ENCODE measurements at places on chromosomes 7 and 10.

GRCh38 chr10:13942035-13942434 lies 355.3 kb downstream of the PRPF18 start:
- no peak for DNase-seq

GRCh38 chr10:65675236-65675635 lies 1250.6 kb upstream of the LRRTM3 start:
- DNase-seq, result no peak

- no peak for DNase-seq
These were observed 88.6 kb downstream of the NRG3 start for GRCh38 chr10:81963606-81964005.

GRCh38 chr7:32803406-32804141 lies 88.0 kb downstream of the KBTBD2 start:
- no peak for DNase-seq

DNA sequence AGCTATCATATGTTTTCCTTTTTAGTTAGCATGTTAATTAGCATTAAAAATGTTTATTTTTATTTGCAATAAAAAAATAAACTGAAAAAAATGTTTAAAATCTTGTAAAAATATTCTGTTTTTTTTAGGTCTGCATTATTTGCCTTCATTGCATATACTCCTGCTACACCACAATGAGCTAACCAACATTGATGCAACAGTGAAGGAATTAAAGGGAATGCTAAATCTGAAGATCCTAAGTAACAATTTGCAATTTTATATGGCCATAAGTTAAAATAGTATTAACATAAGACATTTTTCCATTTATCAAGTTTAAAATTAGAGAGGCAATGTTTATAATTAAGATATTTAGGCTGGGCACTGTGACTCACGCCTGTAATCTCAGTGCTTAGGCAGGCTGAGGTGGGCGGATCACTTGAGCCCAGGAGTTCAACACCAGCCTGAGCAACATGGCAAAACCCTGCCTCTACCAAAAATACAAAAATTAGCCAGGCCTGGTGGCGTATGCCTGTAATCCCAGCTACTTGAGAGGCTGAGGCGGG lies 32.2 kb downstream of the LRRC72 start:
- DNase-seq, result no peak

- no peak for DNase-seq
These were observed 113.8 kb upstream of the CACUL1 start for GRCh38 chr10:118868589-118868988.

DNA sequence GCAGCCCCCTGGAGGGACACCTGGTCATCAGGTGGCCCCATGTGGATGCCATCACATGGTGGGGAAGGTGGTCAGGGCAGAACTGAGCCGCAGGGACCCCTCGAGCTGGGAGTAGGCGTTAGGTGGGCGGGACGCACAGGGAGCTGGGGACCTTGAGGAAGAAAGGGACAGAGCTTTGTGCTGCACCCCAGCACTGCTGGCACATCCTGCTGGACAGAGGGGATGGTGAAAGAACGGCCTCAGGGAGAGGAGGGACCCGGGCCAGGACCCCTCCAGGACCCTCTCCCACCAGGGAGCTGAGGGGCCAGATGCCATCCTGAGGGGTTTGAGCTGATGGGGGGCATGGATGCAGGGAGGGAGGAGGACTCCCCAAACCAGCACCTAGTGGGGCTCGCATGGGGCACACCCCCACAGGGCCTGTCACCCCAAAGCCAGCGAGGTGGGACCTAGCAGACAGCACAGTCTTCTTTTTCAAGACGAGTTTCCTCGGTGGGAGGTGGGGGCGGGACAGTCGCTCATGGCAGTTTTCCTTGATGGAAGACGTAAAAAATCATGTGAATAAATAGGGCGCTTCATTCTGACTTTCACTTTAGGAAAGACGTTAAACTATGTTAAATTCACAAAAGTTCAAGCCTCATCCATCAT lies 43.3 kb downstream of the STK32C start:
- DNase-seq, result no peak

DNA sequence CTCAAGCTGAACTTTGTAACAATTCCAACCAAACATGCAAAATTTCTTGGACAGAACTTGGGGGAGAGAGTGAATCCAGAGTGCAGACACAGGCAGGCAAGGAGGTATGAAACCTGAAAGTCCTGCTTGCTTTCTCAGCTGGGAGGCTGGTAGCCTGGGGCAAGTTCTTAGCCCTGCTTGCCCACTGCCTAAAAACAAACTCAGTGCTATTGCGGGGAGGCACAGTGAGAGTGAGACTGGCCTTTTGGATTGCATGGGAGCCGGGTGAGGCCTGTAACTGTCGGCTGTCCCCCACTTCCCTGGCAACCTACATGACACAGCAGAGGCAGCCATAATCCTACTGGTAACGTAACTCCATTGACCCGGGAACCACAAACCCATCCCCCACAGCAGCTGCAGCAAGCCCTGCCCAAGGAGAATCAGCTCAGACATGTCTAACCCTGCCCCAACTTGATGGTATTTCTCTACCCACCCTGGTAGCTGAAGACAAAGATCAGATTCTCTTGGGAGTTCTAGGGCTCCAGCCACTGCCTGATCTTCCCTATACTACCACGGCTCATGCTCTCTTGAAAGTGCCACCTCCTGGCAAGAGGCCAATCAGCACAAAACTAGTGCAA lies 663.6 kb downstream of the GRM8 start:
- DNase-seq, result no peak

DNA sequence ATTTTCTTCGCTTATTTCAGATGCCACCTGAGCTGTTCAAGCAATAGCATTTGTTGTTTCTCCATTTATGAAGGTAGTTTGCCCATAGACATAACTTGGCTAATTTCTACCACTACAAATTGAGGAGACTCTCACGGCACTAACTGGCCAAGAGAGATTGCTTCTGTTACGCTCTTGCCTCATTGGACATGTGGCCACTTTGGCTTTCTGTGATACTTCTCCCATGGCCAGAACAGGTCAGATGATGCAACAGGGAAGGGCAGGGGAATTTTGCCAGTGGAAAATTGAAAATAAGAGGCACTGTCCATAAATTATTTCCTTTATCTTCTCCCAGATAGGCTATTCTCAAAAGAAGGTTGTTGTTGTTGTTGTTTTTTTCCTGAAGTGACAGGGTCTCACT lies 1633.3 kb upstream of the LRRTM3 start:
- DNase-seq, result no peak

GRCh38 chr10:90959826-90960225 lies 38.9 kb upstream of the ANKRD1 start:
- DNase-seq, result no peak

DNA sequence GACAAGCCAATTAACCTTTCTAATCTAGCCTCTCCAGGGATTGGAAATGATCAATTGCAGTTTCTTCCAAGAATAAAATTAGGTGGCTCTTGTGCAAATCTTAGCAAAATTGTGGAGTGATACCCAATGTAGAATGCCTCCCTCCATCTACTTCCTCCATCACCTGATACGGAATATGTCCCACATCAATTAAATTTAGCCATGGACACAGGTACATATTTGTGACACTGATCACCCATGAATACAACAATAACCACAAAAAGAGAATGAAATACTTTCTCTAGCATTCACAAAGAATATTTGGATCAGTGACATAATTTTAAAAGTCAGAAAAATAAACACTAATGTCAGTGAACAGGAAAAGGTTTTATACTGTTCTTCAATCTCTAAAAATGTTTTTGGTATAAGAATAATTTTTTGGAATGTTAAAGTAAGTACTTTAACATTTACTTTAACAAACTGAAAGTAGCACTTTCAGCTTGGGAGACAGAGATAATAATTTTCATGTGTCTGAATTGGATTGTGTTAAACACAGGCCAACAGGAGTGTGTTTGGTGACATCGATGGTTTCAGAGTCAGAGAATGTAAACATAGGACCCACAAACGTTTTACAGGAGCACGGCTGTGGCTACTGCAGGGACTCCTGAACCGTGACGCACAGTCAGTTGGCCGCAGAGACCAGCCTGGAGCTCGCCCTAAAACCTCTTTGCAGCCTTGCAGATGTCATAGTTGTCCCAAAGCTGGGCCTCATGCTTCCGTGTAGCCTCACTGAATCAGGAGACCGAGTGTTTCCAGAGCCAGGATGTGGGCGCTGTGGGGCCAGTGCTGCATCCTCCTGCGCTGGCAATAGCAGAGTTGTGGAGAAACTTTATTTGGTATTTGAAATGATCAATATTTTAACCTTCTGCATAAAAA lies 7.2 kb downstream of the RBM20 start:
- peak; percentile 85 for DNase-seq

DNA sequence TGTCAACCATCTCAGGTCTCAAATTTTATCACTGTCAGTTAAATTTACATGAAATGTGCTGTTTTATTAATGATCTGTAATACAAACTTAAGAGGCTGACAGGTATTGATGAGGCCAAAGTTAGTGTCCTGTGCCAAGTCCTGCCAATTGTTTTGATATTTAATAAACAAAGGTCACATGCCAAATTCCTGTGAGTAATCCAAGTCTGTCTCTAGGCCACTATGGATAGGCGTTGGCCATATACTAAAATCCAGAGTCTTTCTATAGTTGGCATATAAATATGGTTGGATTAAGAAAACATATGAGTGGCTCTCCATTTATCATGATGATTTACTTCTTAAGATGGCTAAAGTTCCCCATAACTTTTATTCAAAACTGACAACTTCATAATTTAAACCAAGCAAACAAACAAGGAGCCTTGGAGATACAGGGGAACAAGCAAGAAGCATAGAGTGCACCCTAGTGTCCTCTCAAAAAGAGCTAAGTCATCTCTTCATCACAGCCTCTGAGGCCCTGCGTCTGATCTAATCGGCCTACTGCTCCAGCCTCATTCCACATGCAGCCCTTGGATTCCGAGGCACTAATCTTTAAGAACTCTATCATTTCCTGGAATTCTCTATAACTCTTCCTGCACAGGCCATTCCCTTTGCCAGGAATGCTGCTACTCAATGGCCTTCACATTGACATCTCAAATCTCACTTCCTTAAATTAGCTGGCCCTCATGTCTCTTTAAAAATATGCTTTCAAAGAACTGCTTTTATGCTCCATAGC lies 32.7 kb upstream of the NRCAM start:
- DNase-seq, result no peak

- no peak for DNase-seq
These were observed 257.9 kb downstream of the SFMBT2 start for GRCh38 chr10:7152982-7153381.

DNA sequence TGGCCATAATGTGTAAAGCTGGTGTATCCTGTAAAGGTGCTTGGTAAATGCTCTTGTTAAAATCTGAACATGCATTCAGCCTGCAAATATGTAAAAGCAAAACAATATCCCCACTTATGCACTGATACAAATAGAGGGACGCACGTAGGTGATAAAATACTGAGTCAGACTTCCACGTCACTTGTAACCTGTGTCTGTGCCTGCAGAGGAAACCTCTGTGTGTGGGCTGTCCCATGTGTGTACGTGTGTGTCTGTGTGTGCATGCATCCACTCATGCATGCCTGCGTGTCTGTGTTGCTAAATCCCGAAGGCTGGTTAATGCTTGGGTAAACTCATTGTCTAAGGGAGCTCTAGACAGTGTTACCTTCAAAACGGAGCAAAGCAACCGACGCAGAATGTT lies 68.9 kb downstream of the KLF6 start:
- no peak for DNase-seq

GRCh38 chr7:98125759-98126158 lies 19.1 kb downstream of the LMTK2 start:
- no peak for DNase-seq

GRCh38 chr7:151168003-151168786 lies 701 bp upstream of the GBX1 start:
- no peak for DNase-seq

- DNase-seq, result no peak
These were observed 97.9 kb downstream of the MTPN start for GRCh38 chr7:135879233-135879632.
